MCF 10A (cell line): ENCODE measurements at places on chromosomes 1 and 21. TPM values are rescaled to one million over a fixed set of nuclear protein-coding genes. Genes with fewer than 3 reads are reported as not detected.

DNA sequence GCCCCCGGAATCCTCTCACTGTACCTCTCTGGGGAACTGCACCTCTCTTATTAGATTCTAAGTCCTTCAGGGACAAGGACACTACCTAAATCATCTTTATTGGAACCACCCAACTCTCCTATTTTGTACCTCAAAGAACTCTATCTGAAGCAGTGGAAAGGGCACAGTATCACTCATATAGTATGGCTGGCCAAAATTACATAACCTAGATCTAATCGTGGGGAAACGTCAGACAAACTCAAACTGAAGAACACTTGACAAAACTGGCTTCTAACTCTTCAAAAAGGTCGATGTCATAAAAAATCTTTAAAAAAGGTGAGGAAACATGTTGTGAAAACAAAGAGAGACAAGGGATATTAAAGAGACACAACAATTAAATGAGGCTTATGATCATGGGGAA is 210.0 kb downstream of the SLC45A1 start:
- DNase-seq, result no peak

- no peak for DNase-seq
Observed at GRCh38 chr1:165284454-165284853, 72.1 kb downstream of the LMX1A start.

- peak; percentile 54 for DNase-seq
Observed at GRCh38 chr1:54973205-54973921, 7.1 kb upstream of the TMEM61 start.

DNA sequence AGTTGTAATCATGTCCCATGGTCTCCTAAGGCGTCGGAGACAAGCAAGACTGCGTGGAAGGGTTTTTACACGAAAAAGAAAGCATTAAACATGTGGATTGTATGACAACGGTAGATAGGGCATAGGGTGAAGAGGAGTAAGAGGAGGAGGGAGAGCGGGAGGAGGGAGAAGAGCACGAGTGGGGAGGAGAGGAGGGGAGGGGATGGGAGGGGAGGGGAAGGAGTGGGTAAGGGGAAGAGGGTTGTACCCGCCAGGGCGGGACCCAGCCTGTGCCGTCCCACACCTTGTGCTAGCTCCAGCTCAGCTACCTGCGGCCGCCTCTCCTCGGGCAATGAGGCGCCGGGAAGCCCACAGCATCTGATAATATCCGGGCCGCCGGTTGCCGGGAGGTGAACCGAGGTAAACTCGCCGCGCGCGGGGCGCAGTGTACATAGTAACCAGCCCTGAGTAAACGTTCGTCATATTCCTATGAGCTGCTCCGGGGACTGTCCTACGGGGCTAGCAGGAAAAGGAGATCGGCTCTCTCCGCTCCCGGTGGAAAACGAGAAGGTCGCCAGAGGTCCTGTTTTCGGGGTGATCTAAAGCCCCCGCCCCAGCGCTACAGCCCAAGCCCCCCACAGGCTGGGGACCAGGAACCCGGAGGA is 449 bp upstream of the RCAN3 start:
- DNase-seq, result peak; percentile 50

GRCh38 chr1:118767971-118768370 is 220.2 kb downstream of the TBX15 start:
- peak; percentile 16 for DNase-seq

DNA sequence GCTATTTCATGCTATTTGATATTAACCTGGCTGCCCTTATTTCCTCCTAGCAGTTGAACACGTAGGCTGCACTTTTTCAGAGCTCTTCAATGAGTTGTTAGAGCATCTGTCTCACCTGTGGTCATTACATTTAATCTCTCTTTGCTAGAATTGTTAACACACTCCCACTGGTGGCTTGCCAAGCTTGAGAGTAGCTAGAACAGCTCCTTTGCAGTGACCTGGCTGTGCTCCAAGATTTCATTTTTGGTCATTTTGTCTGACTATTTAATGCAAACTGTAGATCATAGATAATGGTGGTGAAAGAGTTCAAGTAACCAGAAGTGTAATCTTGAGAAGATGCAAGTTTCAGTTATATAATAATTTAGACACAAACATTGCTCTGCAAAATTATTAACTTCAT is 105.6 kb downstream of the LRRC7 start:
- no peak for DNase-seq

- DNase-seq, result no peak
Observed at GRCh38 chr21:36096398-36097290, 26.8 kb downstream of the CBR1 start.

DNA sequence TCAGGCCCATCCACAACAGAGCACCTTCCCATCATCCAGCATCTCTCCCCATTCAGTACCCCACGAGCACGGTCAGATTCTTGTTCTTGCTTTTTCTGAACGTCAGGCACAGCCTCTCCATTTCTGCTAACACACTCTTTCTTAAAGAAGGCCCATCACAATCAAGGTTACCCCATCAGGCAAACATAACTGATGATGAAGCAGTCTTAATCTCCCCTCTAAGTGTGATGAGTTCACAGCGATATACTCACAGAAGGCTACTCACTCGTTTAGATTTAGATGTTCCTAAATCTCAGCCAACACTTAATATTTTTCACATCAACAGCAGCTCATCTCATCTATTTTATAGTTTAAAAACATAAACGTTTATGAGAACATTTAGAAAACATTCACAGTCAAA is 75.6 kb downstream of the ADSS2 start:
- no peak for DNase-seq

DNA sequence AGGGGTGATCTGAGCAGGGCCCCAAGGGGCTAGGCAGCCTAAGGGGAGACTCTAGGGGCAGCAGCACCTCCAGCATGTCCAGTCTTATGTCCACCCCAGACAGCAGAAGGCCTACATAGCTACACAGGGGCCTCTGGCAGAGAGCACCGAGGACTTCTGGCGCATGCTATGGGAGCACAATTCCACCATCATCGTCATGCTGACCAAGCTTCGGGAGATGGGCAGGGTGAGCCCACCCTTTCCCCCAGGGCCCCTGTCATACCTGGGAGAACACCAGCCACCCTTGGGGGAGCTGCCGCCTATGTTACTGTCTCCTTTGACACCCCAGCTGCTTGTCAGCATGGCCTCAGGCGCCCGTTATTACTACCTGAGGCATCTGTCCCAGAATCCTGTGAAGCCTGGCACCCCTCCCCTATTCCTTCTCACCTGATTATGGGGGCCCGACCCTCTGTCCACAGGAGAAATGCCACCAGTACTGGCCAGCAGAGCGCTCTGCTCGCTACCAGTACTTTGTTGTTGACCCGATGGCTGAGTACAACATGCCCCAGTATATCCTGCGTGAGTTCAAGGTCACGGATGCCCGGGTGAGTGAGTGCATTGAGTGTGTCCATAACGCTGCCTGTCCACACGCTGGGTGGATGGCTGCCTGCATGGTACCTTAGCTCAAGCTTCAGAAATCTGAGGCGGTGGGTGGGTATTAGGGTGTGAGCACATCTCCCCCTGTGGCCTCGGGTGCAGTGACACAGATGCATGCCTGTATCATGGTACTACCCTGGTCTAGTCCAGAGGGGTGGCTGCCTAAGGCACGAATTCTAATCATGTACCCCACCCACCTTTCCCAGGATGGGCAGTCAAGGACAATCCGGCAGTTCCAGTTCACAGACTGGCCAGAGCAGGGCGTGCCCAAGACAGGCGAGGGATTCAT is 29.7 kb upstream of the KDM4A start:
- DNase-seq, result no peak

DNA sequence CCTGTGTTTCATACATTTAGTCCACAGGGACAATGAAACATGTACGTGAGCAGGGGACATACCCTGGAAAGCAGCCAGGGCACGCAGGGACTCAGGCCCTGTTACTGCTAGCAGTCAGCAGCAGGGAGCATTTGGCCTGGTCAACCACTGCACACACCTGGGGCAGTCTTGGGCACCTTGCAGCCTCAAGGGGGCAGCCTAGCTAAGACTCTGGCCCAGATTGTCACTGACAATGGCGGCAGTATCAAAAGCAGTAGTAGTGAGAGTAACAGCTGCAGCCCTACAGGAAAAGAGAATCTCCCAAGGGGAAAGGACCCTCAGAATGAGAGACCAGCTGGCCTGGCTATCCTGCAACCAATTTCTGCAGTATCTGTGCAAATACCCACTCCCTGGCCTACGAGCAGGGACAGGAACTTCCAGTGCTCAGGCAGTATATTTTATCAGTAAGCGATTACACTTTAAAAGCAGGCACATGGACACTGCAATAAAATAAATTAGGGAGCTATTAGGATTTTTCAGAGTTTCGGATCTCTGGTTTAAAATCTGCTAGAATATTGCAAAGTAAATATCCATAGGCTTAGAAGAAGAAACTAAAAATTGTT is 475.6 kb downstream of the LTN1 start:
- DNase-seq, result peak; percentile 78

DNA sequence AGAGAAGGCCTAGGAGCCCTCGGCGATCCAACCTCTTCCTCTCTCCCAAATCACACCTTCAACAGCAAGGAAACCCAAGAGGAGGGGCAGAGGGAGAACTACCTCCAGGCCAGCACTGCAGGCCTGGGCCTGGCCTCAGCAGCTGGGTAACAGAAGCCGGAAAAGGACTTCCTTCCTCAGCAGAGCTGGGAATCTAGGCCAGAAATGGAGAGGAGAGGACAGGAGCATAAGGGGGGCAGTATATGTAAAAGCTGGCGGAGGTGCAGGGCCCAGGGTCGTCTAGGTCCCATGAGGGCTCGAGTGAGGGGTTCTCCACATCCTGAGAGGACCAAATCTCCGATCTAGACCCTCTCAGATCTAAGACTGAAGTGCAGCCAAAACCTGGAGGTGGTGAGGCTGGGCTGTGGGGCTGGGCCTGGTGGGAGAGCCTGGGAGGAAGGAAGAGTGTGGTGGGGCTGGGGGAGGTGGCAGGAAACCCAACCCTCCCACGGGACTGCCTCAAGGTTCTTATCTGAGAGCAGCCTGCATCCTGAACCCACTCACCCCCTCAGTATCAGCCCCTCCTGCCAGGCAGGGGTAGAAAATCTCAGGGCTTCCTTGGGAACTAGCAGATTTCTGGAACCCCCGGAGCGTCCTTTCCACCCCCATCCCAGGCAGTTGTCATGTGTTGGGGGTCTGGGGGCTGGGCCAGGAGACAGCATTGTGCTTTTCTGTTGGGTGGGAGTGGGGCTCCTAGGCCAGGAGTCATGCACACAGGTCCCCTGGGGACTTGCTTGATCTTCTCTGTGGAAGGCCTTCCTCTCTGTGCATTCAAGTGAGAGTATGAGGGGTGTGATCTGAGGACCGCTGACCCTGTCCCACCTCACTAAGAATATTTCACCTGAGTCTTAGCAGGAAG is 33.0 kb downstream of the PIK3C2B start:
- DNase-seq, result no peak

GRCh38 chr1:209831615-209832014 is 3.8 kb downstream of the UTP25 start:
- DNase-seq, result no peak

GRCh38 chr21:42755766-42756579 is 102.6 kb downstream of the PDE9A start:
- DNase-seq, result no peak

- no peak for DNase-seq
Observed at GRCh38 chr1:57163325-57163724, 197.5 kb upstream of the C8B start.

- DNase-seq, result peak; percentile 77
Observed at GRCh38 chr1:1250786-1251284, 4.3 kb upstream of the C1QTNF12 start.

GRCh38 chr1:86988835-86989234 is 74.4 kb downstream of the HS2ST1 start:
- no peak for DNase-seq

GRCh38 chr21:36134803-36135390 is at the start of gene CBR3:
TSS of gene CBR3 (plus strand) at chr21:36135079. CDS start at chr21:36135193, 114 bp downstream.
- DNase-seq, result peak; percentile 67

DNA sequence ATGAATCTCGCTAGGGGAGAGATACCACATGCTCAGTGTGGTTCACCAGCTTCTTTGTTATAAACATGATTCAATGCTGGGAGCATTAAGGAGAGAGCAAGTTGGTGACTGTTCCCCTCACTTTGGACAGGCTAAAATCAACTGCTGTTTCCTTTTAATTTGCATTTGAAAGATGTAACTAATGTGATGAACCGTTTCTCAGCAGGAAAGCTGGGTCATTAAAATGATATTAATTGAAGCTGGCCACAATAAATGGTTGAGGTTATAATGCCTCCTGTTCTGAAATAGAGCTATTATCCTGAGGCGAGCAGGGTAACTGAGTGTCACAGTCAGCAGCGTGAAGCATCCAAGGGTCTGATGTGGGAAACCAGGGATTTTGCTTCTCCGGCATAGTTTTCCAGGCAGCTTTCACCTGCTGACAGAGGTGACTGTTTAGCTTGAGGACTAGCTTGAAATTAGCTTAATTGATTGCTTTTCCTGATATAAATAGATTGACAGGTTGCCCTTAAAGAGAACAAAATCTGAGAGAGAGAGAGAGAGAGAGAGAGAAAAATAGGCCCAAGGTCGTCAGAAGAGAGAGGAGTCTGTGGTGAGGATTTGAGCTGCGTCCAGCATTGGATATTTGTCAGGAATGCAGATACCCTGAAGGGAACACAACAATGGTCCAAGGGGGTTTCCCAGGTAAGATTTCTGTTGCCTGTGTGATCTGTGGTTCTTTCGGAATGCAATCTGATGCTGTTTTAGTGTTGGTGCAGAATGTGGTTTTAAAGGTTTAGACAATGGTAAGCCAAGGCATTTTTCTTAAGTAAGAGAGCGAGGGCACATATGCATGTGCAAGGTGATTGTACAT is 209.7 kb downstream of the PATJ start:
- DNase-seq, result peak; percentile 68

GRCh38 chr21:19507682-19508260 is 1104.2 kb upstream of the TMPRSS15 start:
- peak; percentile 39 for DNase-seq

GRCh38 chr1:109133815-109134214 is 19.9 kb downstream of the ELAPOR1 start:
- peak; percentile 33 for DNase-seq

GRCh38 chr1:226662642-226663326 is 76.3 kb downstream of the ITPKB start:
- peak; percentile 95 for DNase-seq

DNA sequence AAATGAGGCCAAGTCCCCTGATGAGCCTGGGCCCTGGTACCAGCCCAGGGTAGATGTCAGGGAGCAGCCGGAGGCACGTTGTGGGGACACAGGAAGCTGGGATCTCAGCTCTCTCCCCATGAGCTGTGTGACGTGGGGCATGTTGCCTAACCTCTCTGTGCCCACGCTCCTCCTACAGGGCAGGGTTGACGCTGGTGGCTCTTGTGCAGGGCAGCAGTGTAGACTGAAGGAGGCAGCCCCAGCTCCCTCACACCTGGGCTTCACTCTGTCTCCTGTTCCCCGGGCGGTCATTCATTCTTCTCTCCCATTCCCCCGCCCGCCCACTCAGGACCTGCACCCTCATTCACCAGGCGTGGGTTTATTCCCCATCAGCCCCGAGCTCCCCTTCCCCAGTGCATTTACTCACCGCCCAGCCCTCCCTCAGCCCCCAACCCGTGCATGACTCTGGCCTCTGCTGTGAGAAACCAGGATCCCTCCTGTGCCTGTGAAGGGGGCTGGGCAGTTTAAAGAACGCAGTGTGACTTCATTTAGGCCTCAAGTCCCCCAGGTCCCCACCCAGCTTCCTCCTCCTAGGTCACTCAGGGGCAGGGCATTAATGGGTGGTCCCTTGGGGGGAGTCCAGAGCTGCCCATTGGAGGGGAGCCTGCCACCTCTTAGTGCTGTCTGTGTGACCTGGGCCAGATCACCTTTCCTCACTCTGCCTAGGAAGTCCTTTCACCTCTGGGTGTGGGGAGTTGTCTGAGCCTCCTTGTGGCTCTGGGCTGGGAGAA is 285.7 kb downstream of the PTPRU start:
- no peak for DNase-seq

The HCN3 gene
- total RNA-seq, result 2.5 and 4.3 TPM in 2 replicates

The SH2D2A gene
- 19.2 and 27.9 TPM in 2 replicates for total RNA-seq

The SSR2 gene
- 477 and 589 TPM in 2 replicates for total RNA-seq

The GJA5 gene
- total RNA-seq, result 0.28 TPM in 1 of 2 replicates, not detected in the other

The LCK gene
- total RNA-seq, result not detected in 2 replicates

The PTPN7 gene
- not detected in 2 replicates for total RNA-seq

The USP21 gene
- total RNA-seq, result 33.8 and 36.6 TPM in 2 replicates

The RXRG gene
- not detected in 2 replicates for total RNA-seq
